ENCODE measurements at places on chromosomes 1 and 21.

DNA sequence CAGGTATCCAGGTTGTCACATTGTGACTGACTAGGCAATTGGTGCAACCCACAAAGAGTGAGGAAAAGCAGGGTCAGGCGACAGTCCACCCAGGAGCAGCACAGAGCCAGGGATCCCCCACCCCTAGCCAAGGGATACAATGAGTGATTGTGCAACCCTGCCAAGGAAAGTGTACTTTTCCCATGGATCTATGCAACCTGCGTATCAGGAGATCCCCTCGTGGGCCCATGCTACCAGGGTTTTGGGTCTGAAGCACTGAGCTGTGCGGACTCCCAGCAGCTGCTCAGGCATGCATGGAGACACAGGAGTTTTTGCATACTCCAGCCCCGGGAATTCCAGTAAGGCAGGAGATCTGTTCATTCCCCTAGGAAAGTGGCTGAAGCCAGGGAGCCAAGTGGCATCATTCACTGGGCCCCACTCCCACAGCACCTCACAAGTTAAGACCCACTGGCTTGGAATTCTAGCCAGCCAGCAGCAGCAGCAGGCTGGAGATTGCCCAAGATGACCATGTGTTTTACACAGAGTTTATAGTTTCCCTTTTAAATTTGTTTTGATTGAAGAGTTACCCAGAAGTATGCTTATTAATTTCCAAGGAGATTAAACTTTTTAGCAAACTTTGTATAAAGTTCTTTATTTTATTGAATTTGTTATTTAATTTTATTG, 136.0 kb downstream of the LTN1 start:
- DNase-seq: peak; percentile 25

GRCh38 chr1:192151176-192151575, 7.1 kb upstream of the RGS18 start:
- no peak for DNase-seq

- DNase-seq: no peak
Observed at GRCh38 chr1:170669107-170669445, 5.1 kb downstream of the PRRX1 start.

DNA sequence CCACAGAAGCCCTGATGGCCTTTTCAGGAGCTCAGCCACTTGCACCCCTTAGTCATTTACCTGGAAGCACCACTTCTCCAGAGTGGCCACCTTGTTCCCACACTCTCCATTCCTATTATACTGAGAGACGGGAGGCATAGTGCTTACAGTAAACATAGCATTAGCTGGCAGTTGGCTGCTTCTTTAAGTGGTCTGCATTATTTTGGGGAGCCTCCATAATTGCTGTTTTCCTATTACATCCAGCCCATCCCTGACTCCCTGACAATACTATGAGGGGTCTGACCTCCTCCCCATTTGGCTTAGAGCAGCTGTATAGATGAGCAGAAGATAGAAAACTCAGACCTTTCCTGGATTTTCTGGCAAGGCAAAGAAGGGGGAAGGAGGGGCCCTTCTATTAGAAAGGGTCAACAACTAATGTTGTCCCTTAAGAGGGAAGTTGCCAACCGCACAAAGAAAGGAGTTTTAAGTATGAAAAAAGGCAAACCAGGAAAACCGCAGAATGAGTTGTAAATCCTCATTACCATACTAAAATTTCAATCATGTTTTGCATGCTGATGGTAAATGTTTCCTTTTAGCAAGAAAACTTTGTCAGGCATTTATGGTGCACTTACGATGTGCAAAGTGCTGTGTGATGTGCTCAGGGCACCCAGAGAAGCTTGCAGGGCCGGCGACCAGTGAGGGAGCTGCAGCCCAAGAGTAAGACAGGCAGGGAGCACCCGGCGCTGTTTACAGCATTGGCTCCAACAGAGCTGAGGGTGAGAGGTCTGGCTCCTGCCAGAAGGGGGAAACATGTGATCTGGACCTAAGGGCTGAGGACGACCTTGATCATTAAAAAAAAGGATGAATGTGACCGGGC, 167.3 kb downstream of the ZZZ3 start:
- DNase-seq: peak; percentile 17

GRCh38 chr1:152044386-152044785, 7.6 kb upstream of the S100A11 start:
- no peak for DNase-seq

DNA sequence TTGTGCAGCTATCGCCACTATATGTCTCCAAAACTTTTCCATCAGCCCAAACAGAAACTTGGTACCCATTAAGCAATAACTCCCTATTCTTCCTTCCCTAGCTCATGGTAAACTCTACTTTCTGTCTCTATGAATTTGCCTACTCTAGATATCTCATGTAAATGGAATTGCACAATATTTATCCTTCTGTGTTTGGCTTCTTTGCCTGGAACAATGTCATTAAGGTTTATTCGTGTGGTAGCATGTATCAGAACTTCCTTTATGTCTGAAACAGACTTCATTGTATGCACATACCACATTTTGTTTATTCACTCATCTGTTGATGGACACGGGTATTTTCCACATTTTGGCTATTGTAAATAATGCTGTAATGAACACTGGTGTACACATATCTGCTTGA, 40.7 kb upstream of the CD34 start:
- no peak for DNase-seq

DNA sequence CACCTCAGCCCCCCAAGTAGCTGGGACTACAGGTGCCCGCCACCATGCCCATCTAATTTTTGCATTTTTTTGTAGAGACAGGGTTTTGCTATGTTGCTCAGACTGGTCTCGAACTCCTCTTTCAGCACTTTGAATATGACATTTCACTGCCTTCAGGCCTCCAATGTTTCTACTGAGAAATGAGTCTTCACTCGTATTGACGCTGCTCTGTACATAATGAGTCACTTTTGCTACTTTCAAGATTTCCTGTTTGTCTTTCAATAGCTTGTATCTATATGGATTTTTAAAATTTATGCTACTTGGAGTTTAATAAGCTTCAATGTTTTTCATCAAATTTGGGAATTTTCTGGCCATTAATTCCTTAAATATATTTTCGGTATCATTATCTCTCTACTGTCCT, 64.7 kb downstream of the GORAB start:
- no peak for DNase-seq

DNA sequence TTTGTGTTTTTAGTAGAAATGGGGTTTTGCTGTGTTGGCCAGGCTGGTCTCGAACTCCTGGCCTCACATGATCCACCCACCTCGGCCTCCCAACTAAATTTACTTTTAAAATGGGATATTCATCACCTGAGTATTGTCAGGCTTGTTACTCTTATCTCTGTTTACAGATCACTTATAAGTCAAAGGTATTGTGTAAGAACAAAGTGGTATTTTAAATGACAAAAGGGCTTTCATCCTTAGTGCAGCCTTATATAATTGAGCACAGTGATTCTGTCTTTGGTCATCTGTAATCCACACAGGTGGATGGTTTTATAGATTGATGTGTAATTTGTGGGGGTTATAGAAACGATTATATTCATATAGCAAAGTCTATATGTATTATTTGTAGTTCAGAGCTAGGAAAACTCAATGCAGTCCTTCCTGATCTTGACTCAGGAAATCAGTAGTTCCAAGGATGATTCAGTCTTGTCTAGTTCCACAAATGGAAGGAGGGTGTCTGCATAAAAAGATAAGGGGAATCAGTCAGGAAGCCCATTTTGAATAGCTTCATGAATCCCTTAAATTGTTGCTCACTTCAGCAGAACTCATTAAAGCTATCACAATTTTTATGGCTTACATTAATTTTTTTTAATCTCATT, 34.6 kb downstream of the STXBP3 start:
- DNase-seq: no peak

DNA sequence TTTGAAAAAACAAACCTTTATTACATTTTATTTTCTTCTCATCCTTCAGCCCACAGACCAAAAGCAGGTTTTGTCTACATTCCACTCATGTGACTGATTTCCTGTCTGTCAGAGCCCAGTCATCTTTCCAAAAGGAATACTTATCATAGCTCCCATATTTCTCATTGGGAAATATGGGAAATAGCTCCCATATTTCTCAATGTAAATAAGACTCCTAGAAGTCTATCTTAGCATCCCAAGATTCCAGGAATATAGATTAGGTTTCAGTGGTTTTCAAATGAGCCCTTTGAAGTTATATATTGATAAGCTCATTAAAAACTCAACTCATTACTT, 19.1 kb upstream of the NRDC start:
- DNase-seq: no peak

DNA sequence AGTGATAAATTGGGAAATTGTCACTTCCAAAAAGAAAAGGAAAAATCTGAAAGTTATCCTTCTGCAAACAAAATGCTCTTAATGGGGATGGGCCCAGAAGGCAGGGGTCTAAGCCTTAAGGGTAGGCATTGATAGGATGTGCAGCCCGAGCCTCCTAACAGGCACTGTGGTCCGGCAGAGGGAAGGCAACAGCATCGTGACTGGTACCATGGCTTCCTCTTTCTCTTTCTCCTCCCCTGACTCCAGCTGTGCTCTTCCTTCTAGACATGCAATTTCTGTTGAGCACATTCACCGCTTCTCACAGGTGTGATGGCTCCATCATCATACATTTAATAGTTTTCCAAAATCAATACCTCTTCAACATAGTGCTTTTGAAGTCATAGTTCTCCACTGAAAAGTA, 91.5 kb downstream of the SELENOF start:
- no peak for DNase-seq

All from NCI-H526 treated with DMSO at 0.1 percent for 48 hours (cell line).